Activated T-helper 9 cell treated with anti-CD3 and anti-CD28 coated beads, Interleukin-2, amount 50 U/mL, for 16 hours (primary cell): ENCODE measurements at places on chromosomes 11 and 22.

DNA sequence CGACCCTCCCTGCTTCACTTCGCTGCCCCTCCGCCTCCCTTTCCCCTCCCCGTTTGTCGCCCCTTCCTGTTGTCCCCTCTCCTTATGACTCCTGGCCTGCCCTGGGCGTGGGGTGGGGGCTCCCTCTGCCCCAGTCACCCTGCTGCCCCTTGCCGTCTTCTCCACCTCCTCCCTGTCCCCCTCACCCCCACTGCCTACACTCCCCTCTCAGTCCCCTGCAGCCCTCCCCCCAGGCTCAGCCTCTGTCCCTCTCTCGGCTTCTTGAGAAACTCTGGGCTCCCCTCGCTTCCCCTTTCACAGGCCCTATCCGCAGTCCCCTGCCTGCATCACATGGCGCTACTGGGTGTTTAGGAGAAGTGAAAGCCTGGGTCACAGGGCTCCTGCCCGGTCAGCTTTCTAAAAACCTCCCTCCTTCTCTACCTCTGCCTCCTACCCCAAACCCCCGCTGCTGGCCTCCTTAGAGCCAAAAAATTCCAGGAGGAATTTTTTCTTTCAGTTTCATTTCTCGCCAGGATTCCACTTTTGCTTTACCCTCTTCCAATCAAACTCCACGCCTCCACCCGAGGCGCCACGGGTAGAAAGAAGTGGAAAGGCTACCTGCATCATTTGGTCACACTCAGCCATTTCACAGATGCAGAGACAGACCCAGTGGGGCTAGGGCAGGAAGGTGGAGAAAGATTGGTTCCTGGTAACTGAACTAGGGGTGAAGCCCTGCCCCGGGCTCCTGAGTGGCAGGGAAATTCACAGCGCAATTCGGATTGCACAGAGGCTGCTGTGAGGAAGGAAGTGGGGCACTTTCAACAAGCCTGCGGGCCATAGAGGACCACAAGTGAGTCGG is at the start of gene SLC15A3:
SLC15A3 (minus strand) TSS at position 273 of the 838 bp plus-strand sequence. CDS start 625 bp downstream, outside the sequence.
- no peak for DNase-seq

DNA sequence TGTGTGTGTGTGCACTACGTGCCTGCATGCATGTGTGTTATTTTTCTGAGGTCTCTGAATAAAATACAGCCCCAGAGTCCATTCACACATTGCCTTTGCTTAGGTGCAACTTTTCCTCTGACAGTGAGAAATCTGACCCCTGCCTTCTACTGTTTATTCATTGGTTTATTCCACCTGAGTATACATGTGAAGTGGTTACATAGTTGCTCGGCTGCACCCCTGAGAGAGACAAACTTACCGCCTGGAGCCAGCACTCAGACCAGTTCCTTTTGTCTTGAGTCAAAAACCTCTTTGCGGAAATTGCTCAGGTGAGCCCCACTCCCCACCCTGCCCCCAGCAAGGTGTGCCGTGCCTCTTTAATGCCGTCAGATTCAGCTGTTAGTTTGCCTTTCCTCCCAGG is 363.6 kb downstream of the BRD1 start:
- no peak for DNase-seq

DNA sequence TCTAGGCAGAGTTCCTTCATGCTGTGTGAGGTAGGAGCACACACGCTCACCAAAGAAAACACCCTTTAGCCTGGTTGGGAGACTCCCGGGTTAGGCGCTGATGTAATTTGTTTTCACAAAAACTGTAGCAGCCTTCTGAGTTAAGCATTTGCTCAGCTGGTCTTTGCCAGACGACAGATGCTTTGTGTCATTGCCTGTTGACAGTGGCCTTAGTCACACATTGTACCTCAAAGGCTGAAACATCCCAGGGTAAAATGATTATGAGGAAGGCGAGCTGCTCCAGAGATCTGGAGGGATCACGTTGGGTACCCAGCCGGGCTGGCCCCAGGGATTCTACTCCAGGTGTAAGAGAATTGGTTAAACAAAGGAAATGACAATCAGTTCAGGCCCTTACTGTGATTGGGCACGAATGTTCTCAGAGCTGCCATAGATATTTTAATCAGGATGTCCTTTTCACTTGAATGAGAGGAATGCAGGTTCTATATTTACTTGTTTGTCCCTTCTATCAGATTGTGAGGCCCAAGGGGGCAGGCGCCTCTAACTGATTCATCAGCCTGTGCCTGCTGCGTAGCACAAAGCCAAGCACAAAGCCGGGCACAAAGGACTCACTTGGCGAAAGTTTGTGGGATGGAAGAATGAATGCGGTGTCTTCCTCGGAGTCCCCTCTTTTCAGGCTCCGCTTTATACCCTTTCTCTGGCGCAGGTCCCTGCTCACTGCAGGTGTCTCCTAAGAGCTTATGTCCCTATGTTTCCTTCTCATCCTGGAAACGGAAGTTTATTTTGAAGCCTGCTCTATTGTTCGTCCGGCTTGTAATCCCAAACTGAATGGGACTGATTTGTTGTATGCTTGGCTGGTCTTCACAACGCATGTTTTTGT is 47.1 kb downstream of the ADM start:
- DNase-seq = no peak

DNA sequence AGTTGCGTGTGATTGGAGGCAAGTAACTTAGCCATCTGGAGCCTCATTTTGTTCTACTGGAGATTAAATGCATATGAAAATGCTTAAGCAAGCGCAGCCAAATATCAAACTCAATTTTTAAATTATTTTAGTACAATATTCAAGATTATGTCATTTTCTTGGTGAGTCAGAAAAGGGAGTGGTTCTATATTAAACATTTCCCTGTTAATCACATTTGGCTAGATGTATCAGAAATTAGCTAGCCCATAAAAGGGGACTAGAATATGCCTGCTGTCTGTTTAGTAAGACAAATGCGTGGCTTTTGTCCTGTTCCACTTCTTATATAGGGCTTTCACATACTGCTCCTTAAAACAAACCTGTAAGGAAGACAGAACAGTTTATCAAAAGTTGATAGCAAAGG is 35.0 kb upstream of the BMAL1 start:
- no peak for DNase-seq

DNA sequence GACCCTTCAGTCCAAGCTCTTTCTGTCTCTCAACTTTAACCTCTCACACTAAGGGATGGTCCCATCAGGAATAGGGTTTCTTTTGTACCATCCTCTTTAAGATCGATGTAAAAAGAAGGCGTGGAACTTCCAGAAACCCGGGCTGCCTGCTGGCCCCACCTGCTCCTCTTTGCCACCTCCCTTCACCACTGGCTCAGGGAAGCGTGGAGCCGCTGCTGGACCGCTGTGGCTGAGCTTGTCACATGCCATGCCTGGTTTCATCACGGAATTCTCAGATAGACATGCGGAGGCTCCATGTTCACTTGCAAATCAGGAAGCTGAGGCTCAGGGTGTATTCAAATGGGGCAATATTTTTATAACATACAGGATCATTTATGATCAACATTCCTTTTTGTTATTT is 399.7 kb downstream of the BRD1 start:
- DNase-seq = no peak

DNA sequence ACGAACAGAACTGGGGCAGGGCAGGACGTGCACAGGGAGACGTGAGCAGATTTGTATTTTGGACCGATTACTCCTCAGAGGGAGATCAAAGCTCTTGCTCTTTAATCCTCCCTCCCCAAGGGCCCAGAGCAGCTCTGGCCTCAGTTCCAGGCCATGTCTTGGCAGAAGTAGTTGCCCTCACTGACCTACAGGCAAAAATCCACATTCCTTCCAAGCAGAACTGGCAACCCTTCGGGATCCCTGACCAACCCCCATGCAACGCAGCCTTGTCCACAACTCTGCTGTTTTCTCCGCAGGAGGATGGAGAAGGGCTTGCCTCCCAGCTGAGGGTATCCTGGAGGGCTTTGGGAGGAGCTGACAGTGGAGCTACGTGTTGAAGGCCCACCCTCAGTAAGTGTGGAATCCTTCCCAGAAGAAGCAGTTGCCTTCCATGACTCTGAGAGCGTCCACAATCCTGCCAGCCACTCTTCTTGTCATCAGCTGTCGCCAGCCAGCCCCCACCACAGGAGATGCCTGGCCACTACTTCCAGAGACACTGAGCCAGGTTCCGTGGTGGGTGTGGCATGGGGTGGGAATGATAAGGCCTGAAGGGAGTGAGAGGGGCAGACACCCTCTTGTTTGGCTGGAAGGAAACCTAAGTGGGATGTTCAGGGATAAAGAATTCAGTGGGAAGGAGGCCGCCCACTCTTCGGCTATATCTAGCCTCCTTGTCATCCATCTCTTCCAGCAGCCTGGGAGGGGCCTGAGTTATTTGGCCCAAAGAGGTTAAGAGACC is 68.1 kb downstream of the PDE2A start:
- no peak for DNase-seq

- DNase-seq = no peak
Observed at GRCh38 chr11:62921201-62921572, at the start of gene CHRM1. TSS of gene CHRM1 (minus strand) at chr11:62921363. CDS start at chr11:62911100, 10,263 bp downstream.

DNA sequence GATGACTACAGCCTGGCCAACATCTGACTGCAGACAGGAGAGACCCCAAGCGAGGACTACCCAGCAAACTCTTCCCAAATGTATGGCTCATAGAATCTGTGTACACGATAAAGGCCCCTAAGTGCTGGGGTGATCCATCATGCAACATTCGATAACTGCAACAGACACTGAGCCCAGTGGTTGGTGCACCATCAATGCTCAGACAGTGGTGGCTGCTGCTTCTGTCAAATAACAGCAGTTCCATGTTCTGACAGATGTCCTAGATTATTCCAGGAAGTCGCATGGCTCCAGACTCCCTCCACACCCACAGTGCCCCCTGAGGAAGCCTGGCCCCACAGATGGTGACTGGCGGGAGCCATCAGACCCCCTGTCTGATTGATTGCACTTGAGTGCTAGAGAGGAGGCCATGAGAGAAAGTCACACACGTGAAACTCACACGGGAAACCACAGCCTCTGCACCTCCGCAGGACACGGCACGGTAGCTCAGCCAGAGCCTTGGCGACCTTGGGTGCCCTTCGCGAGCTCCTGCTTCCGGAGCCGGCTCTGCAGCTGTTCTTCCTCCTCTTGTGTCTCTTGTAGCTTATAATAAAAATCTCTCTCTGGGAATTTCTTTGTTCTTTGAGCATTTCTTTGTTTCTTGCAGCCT is 1155.9 kb downstream of the TBC1D22A start:
- DNase-seq = peak; percentile 2

GRCh38 chr11:70601861-70602538 is 203.7 kb downstream of the CTTN start:
- no peak for DNase-seq

DNA sequence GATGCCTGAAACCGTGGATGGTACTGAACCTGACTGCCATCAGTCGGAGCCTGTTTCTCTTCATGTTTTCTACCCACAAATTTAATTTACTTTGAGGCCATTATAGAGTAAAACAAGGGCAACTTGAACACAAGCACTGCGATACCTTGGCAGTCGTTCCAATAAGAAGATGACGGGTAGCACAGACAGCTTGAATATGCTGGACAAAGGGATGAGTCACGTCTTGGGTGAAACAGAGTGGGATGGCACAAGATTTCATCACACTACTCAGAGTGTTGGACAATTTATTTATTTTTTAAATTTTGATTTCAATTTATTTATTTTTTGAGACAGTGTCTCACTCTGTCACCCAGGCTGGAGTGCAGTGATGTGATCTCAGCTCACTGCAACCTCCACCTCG is 5.7 kb downstream of the DIXDC1 start:
- DNase-seq = no peak

DNA sequence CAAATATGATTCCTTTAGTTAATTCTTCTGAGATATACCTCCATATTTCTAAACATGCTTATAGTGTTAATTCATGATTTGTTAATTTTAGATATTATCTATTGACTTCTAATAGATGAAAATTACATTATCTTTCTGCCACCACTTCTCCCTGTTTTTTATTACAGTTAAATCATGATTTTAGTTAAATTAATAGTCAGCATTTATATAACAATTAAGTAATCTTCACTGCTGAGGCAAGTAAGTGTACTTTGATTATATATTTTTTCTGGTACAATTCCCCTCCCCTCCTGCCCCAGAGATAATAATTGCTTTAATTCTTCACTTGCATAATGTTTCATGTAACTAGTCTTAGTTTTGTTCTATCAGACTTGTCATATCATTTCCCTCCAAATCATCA is 5.8 kb downstream of the IL17RA start:
- no peak for DNase-seq

GRCh38 chr11:112355726-112356125 is 95.1 kb upstream of the PLET1 start:
- DNase-seq = no peak

- DNase-seq = no peak
Observed at GRCh38 chr11:13160346-13160745, 117.2 kb upstream of the BMAL1 start.

GRCh38 chr11:73965076-73965763 is 14.4 kb downstream of the DNAJB13 start:
- no peak for DNase-seq

- DNase-seq = no peak
Observed at GRCh38 chr11:82732734-82733443, 775 bp downstream of the FAM181B start.

DNA sequence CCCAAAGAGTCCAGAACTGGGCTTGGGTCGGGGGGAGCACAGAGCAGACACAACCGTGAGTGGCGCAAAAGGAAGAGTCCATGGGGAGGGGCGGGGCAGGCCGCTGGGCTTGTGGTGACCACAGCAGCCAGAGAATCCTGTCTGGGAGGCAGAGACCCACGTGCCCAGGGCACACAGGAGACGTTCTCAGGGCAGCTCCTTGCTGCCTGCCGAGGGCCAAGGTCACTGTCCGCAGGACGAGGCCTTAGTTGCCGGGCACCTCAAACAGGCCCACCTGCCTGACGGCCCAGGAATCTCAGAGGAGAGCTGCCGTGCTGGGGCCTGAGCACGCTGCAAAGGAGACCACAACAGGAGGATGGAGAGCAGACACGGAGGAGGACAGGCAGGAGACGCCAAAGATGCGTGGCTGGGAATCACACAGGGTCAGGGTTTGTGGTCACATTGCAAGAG is 87.8 kb downstream of the MYEOV start:
- DNase-seq = no peak

GRCh38 chr11:124865181-124865901 is at the start of gene ROBO3:
TSS of gene ROBO3 (plus strand) at chr11:124865432. CDS start at chr11:124865578, 146 bp downstream.
- DNase-seq = no peak

DNA sequence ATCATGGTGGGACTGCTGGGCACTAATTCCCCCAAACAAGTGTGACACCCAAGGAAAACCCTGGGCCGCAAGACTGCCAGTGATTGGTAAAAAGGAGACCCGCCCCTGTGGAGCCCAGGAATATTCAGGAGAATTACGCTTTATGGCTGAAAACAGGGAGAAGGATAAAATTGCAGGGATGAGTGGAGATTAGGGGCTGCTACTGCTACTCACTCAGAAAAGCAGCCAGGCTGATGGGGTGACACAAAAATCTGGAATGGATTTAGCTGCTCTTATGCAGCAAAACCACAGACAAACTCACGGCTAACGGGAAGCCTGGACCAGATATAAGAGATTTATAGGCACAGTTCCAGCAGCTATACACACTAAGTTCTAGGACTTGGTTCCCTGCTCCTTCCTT is 4.4 kb upstream of the FBXO3 start:
- no peak for DNase-seq

GRCh38 chr11:33086017-33086416 is 46.6 kb downstream of the TCP11L1 start:
- DNase-seq = no peak

- DNase-seq = no peak
Observed at GRCh38 chr11:104668797-104669463, 229.3 kb downstream of the CASP12 start.

GRCh38 chr11:9090488-9091043 is 833 bp downstream of the SCUBE2 start:
- DNase-seq = no peak
